ENCODE measurements at places on chromosomes 6 and 20.

GRCh38 chr6:155224618-155225017 lies 39.2 kb upstream of the CLDN20 start:
- DNase-seq = no peak

- no peak for DNase-seq
Measured at GRCh38 chr6:160791459-160791858, 89.4 kb downstream of the PLG start.

DNA sequence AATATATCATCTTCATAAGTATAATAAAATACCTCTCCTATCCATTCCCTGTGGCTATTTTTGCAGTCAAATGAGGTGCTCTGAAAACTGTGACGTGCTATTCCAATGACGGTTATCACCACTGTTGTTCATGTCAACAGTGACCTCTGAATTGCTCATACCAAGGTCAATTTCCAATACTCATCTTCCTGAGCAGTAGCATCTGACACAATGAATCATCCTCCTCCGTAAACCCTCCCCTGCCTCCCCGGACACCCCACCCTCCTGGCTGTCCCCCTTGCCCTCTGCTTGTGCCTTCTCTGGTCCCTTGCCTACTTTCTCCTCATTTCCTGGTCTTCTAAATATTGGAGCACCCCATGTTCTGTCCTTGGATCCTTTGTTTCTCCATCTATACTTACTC lies 77.7 kb upstream of the SLC22A23 start:
- no peak for DNase-seq

GRCh38 chr20:38673725-38674091 lies 50.6 kb upstream of the SLC32A1 start:
- DNase-seq = no peak

- DNase-seq = no peak
Measured at GRCh38 chr20:25058051-25058846, at the start of gene ACSS1. ACSS1 (minus strand) TSS chr20:25058139; CDS start chr20:25058102, 37 bp downstream.

DNA sequence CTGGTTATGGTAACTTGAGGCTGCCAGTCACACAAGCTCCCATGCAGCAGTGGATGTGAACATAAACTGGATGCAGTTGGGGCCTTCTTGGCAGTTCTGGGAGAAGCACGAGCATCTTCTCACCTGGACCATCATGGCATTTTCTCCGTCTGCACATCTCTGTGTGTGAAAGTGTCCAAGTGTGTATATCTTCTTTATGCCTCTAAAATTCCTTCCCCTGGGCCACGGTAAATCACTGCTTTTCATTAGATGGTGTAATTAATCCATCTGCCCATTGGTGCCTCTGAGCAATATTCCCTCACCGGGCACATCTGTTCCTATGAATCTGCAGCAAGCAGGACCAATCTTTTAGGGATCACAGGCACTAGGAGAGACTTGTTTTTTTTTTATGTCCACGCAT lies 138.0 kb downstream of the MAP3K7 start:
- DNase-seq = no peak

DNA sequence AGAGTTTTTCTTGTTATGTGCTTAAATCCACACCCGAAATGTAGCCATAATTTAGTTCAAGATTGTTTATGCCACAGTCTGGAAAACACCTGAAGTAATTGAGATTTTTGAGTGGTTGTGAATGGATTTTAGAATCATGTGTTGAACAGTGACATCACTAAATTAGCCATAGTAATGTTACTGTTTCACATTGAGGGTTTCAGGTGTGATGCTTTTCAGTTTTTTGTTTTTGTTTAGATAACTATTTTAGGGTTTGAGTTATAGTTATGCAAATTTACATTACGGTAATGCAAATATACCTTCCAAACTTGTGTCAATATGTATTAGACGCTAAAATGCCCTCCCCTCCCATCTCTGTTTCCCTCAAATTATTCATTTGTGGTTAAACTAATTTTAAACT lies 22.9 kb downstream of the QKI start:
- DNase-seq = no peak

DNA sequence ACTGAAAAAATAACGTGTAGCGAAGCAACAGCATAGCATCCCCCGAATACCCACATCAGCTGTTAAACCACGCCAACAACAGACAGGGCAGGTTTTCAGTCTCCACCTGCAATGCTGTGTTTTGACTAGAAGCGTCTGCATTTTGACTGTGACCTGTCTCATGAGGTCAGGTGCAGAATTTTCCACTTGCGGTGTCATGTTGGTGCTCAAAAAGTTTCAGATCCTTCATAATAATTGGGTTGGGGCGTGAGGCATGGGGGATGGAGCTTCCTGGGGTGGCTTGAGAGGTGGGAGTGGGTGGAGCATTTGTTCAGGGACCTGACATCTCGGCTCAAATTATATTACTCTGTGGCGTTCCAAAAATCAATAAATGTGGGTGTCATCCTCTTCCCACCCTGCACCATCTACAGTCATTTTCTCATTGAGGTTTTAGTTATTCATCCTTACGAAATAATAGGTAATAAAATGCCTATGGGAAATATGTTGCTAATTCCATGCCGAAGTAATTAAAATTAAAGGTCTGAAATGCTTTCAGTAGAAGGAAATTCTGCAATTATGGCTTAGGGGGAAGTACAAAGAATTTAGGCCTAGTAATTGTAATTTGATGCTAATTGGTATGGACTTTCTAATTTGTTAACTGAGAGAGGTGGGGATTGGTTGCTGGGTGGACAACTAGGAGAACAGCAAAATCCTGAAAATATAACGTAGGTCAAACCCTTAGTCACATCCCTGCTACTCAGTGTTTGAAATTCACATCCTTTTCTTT lies 81.0 kb downstream of the TIAM2 start:
- DNase-seq = no peak

DNA sequence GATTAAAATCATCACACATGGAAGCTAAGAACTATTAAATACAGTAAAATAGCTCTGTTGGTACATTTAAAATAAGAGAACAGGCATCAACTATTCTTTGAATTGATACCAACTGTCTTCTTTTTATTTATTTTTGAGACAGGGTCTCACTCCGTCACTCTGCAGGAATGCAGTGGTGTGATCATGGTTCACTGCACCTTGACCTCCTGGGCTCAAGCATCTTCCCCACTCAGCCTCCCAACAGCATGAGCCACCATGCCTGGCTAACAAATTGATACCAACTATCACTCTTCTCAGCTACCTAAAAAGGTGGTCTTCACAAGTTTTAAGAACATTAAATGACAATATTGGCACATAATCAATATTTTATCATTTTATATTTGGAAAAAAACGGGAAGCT lies 7.8 kb upstream of the PNISR start:
- no peak for DNase-seq

DNA sequence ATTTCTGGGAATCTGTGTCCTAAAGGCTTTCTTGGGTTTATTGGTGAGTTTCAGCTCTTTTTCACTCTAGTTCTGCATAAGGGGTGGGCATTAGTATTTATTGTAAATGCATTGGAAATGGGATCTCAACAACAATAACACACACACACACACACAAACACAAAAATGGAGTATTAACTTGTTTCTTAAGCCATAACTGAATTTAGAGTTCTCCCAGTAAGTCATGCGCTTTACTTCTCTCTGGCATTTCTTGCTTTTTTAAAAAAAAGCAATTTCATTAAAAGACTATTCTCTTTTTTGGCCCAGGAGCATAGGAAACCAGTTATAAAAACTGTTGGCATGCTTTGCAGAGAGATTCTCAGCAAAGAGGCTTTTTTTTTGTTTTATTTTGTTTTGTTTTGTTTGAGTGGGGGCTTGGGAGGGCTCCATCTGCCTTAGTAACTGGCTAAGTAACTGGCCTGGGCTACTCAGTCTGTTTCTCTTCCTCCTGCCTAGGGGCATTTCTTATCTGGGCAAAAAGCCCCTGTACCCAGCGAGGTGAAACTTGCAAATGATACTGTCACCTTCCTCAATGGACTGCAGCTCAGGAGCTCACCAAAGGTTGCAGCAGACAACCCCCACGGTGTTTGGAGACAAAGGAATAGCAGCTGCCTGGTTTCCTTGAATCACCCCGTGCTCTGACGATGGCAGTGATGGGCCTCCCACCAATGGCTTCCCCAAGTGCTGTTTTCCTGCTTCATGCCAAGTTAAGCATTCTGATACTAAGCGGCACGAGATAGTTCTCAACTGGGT lies 128.5 kb downstream of the BCAS1 start:
- no peak for DNase-seq

DNA sequence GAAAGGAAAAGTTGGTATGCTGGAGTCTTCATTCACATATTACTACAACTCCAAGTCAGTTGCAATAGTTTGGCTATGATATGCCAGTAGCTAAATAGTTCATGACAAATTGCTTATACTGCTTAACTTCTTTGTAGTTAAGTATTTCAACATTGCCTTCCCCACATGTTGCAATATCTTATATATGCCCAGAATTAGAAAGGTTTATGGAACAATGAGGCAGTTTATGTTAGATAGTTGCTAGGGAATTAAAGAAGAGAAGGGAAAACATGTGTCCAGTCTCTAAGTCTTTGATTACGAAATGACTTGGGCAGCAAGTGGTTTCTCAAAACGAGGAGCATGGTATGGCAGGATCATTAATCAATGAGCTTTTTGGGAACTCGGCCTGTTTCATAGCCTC lies 145.8 kb downstream of the PLCB4 start:
- DNase-seq = peak; percentile 89

DNA sequence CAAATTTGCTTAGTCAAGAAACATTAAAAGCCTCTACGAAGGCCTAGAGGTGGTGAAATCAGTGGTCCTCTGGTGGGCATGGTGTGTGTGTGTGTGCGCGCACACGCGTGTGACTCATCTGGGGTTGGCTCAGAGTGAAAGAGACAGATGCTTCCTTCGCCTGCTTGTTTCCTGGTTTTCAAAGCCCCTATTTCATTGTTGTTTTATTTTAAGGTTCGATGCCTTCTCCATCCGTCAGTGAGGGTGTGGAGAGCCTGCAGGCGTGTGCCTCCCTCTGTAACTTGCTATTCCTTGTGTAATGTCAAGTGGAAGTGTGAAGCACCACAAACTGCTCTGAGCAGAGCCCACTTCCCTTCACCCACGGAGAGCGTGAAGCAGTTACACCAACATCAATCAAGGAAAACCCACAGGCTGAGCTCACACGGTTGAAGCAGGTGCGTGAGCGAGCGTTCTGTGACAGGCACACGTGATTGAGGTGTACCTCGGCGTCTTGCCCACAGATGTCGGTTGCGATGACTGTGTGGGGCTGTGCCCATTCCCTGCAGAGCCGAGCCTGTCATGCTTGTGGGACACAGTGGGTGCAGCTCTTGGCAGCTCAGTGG lies 233.9 kb downstream of the PRL start:
- no peak for DNase-seq

Data from fibroblast of skin of left biceps (primary cell).